GM18507 (cell line): ENCODE measurements at places on chromosomes 6 and 20.

DNA sequence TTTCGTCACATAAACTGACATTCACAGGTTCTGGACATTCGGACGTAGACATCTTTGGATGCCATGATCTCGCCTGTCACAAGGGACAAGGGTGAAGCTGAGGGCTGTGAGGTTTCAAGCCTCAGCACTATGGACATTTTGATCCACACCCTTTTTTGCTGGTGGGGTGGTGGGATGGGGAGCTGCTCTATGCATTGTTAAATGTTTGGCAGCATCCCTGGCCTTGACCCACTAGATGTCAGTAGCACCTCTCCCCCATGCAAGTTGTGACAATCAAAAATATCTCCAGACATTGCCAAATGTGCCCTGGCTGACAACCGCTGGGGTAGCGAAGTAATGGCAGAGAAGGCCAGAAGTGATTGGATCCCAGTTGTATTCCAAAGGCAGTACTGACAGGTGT lies 229.4 kb downstream of the TSHZ2 start:
- no peak for DNase-seq

GRCh38 chr6:108210556-108210955 lies 44.7 kb downstream of the NR2E1 start:
- DNase-seq: no peak

DNA sequence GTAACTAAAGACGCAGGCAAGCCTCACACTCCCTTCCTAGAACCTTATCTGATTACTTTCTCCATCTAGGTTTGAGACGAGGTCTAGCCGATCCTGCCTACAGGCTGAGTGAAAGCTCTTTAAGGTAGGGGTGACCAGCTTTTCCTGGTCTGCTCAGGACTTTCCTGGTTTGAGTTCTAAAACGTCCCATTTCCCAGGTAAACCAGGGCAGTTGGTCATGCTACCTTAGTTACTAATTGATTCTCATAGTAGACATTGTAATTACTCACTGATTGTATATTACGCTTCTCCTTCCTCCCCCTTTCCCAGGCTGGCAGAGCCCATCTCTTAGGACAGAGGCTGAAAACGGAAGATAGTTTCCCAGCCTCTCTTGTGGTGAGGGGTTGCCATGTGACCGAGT lies 27.9 kb upstream of the RSPO4 start:
- no peak for DNase-seq

DNA sequence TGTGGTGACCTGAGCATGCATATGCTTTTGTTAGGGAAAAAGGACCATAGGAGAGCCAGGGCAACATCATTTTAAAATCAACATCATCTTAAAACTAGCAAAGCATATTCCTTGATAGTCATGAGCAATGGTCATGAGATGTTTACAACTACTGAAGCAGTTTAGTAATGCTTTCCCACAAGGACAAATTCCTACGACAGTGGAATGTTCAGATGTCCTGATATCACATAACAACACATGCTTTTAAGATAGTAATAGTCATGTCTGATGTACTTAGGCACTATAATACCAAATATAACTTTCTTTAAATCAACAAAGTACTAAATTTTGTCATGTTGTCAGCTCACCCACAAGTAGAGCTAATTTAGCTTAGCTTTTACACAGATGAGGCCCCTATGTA lies 370.3 kb downstream of the HTR1B start:
- no peak for DNase-seq

- DNase-seq: no peak
These were observed 126.2 kb downstream of the CD164 start for GRCh38 chr6:109255946-109256640.

GRCh38 chr6:11710311-11710761 lies 68.3 kb downstream of the ADTRP start:
- DNase-seq: no peak

DNA sequence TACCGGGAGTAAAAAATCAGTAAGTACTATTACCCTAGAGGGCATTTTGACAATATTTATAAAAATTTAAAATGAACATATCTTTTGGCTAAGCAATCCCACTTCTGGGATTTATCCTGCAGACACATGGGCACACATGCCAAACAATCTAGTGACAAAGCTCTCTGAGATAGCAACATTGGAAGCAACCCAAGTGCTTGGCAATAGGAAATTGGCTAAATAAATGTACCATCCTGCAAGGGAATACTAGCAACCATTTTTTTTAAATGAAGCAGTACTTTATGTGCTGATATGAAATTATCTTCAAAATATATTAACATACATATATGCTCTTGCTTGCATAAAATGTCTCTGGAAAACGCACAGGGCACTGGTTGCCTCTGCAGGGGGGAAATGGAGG lies 133.8 kb downstream of the SNX5 start:
- no peak for DNase-seq

- DNase-seq: no peak
These were observed 117.9 kb upstream of the PTPN1 start for GRCh38 chr20:50392138-50392866.

DNA sequence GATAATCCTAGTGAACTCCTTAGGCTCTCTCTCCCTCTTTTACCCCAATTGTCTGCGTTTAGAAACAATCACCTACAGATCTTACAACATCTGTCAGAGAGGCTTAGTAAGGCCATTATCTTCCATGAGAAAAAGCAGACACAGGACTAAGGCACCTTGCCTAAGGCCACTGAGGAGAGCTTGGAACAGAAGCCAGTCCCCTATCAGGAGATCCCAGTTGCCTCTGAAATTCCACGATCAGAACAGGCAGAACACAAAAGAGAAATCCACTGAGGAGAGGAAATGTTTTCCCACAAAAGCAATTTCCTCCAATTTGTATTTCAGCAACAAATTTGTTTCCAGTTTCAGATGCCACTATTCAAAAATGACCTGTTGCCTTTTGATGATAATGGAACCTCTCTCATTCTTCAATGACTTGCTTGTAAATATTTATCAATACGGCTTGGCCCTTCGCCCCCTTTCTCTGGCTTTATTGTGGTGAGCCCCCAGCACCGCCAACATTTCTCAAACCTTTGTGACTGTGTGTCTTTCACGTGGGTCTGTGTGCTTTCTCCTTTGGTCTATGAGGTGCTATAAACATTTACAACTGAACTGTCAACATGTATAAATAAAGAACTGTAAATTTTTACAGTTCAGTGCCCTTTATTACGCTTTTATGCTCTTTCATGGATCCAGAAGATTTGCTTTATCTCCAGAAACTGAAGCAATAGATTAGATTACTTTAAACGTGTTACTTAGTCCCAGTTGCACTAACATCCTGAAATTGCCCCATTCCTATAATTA lies 187.8 kb upstream of the PHACTR1 start:
- no peak for DNase-seq

DNA sequence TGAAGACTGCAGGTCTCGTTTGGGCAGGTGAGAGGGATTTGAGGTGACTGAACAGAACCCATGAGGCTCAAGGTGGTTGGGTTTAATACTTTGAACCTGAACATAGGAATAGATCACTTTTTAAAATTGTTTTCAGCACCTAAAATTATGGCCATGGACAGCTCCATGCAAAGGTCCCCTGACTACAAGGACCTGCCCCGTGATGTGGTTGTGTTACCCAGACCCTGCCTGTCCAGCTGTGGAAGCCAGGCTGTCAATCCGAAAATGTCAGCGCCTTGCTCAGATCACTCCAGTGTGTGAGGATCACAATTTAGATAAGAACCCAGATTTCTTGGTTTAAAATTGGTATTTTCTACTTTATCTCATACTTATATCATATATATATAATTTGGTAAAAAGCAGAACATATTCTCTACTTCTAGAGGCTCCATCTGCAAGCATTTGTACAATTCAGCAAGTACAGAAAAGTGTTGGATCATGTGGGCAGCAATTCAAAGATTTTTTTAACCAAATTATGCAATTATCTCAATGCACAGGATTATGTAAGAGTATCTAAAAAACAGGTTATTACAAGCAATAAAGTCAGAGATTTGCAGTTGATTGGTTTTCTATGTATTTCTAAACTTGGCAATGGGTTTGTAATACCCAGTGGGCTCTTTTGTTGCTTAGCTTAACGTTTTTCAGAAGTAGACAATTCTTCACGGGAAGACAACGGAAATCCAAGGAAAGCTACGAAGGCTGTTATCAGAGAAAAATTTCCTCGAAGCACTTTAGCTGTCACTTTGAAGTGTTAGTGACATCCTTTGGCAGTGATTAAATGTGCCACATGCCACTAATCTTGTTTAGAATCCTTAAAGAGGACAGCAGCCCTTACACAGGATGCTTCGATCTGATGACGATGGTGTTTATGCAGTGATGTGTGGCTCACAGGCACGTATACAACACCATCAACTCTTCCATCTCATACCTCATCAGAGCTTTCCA lies 24.1 kb upstream of the RPS6KA2 start:
- DNase-seq: no peak

DNA sequence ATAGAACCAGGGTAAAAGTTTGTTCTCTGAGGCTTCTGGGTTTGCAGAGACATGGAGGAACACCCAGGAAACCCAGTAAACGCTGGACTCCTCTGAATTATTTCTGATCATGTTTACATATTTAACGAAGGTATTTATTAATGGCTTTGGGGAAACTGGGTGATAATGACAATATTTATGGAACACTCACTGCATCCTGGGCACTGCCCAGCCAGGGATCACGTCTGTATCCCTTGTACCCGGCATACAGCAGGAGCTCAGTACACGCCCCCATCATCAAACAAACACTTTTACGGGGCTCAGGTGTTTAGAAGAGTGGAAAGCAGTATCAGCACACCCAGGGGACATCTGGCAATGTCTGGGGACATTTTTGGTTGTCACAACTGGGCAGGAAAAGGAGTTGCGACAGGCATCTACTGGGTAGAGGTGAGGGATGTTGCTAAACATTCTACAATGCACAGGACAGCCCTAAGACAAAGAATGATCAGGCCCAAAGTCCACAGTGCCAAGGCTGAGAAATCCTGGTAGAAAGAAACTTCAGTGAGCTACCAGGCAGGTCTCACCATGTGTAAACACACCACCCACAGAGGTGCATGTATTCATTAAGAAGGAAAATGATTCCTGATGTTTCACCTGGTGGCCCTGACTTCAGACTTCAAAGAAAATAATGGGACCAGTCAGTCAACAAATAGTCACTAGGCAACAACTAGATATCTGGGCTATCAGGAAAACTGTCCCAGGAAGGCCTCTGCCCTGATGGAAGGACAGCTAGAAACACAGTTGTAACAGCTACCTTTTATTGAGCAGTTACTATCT lies 35.3 kb downstream of the ZMYND8 start:
- no peak for DNase-seq

- DNase-seq: no peak
These were observed 213.5 kb upstream of the ARID1B start for GRCh38 chr6:156563714-156564113.

GRCh38 chr6:156534594-156534993 lies 242.6 kb upstream of the ARID1B start:
- no peak for DNase-seq

DNA sequence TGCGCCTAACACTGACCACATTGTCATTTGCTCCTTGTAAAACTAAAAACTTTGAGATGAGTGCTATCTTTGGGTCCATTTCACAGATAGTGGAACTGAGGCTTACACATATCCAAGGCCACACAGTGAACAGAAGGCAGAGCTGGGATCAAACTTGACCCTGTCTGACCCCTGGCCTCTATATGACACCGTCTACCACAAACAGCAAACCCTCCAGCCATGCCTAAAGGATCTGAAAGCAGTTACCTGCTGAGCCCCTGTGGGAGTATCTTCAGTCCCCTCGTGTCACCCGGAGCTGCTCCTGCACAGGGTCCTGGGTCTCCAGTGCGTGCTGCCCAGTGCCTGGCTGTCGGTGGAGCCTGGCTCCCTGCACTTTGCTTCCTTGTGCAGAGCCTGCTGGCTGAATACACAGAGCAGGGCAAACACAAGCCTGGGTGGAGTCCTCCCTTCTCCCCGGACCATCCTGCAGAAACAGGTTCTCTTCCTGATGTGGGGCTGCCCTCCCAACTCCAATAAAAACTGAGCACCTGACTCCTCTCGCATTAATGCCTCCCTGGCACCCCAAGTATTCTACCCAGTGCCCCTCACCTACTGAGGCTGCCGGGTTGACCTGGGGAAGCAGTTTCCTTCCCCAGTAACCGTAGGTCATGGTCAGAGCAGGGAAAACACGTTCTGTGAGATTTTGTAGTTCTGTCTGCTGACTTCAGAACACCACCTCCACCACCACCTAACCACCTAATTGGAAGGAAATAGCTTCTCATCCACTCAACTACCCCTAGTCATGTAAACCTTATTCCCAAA lies at the start of gene BCAS1:
Gene BCAS1, minus strand, starts transcription at position 408 of the 801 bp plus-strand sequence. CDS start 11,876 bp downstream, outside the sequence.
- DNase-seq: no peak

GRCh38 chr6:168724669-168725570 lies 283.9 kb downstream of the SMOC2 start:
- no peak for DNase-seq

- DNase-seq: no peak
These were observed 910 bp upstream of the ADTRP start for GRCh38 chr6:11779329-11780096.

- no peak for DNase-seq
These were observed 4.1 kb downstream of the ANGPT4 start for GRCh38 chr20:911882-912600.

GRCh38 chr6:161379834-161380582 lies 106.1 kb upstream of the AGPAT4 start:
- no peak for DNase-seq

GRCh38 chr6:147060636-147061035 lies 143.6 kb upstream of the STXBP5 start:
- no peak for DNase-seq

GRCh38 chr20:325889-326644 lies 715 bp downstream of the SOX12 start:
- DNase-seq: no peak

DNA sequence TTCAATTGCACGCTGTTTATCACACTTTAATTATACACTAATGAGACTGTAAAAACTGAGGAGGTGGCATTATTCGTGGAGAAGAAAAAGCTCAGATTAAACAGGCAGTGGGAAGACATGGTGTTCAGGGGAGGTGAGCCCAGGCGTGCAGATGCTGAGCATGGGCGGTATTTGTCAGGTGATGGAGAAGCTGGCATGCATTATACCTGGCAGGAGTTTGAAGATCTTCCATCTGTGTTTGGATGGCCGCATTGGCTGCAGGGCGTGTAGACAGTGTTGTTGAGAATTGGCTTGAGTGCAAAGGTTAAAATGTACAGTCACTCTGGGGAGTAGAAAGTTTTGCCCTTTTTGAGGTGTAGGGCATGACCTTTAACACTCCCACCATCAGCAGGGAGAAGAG lies 213.8 kb downstream of the ERMARD start:
- no peak for DNase-seq

DNA sequence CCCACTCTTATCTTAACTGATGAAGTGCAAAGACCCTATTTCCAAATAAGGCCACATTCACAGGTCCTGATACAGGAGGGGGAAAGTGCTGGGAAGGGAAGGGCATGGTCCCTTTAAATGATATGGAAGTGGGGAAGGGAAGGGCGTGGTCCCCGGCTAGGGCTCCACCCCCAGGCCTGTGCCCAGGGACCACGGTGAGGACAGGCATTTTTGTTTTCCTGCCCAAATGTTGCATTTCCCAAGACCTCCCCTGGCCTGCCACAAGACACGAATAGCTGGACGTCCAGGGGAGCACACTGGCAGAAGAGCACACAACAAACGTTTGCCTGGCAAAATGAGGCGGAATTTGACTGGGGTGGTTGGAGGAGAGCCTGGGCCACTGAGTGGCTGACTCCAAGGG lies 16.1 kb upstream of the HFE start:
- DNase-seq: no peak

- no peak for DNase-seq
These were observed 335.3 kb downstream of the CD83 start for GRCh38 chr6:14452567-14453527.

GRCh38 chr20:25188218-25188617 lies 7.3 kb upstream of the ENTPD6 start:
- DNase-seq: no peak

- DNase-seq: no peak
These were observed 90.4 kb upstream of the TMEM30A start for GRCh38 chr6:75374961-75375400.
